ENCODE measurements at places on chromosomes 11 and 22.

- DNase-seq, result no peak
Observed at GRCh38 chr22:27314276-27314807, 487.2 kb downstream of the MN1 start.

- no peak for DNase-seq
Observed at GRCh38 chr11:41609511-41609910, 150.1 kb upstream of the LRRC4C start.

- no peak for DNase-seq
Observed at GRCh38 chr22:20762233-20762796, 11.6 kb upstream of the SERPIND1 start.

- peak; percentile 35 for DNase-seq
Observed at GRCh38 chr11:116694815-116695590, 77.8 kb downstream of the BUD13 start.

DNA sequence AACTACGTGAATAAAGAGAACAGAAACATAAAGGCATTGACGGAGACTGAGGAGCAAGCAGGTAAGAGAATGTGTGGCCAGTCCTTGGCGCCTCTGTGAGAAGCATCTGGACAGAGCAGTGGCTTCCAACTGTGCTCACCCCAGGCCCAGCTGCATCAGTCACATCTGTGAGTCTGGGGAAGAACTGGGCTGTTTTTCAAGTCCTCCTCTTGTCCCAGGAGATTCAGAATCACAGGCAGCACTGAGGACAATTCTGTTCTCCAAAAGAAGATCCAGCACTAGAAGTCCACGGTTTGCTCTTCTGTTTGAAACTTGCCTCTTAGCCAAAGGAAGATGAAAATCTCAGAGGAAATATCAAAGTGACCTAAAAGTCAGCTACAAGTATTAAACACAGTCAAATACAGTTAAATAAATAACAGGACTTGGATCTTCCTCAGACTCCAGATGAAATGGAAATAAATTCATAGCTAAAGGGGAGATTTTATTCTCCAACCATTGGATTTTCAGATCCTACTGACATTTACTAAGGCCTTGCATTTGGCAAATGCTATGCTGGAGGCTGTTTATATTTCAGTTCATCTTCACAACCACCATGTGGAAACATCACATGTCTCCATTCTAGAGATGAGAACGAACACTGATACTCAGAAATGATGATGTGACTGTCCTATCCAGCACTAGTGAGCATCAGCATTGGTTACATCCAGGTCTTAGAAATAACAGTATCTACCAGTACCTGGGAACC is 14.1 kb downstream of the FAM181B start:
- DNase-seq, result no peak

- DNase-seq, result no peak
Observed at GRCh38 chr11:106794058-106794457, 224.2 kb downstream of the GUCY1A2 start.

- peak; percentile 85 for DNase-seq
Observed at GRCh38 chr11:44094260-44094868, 1.1 kb upstream of the EXT2 start.

- no peak for DNase-seq
Observed at GRCh38 chr11:118074785-118075184, 2.1 kb upstream of the TMPRSS4 start.

- DNase-seq, result no peak
Observed at GRCh38 chr11:70498976-70499801, 100.9 kb downstream of the CTTN start.

DNA sequence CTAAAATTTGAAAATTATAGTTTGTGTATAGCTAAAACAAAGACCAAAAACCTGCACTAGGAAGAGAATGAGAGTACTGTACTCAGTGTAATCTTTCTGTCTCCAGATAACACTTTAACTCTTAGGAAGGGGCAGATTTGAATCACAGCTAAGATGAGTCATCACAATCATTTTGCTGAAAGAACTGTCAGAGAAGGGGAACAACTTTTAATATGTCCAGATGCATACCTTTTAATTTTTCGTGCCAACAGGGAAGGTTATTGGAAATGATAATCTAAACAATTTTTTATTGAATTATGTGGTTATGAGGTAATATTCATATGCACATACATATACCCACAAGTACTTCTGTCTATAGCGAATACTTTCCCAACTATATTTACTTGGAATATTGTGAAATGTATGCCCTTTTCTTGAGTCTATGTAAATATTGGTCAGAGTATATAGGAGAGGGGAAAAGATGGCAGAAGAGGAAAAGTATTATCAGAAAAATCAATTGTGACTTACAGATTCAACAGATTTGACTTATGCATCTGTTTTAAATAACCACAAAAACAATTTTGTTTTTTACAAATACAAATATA is 51.1 kb upstream of the MUC15 start:
- no peak for DNase-seq

DNA sequence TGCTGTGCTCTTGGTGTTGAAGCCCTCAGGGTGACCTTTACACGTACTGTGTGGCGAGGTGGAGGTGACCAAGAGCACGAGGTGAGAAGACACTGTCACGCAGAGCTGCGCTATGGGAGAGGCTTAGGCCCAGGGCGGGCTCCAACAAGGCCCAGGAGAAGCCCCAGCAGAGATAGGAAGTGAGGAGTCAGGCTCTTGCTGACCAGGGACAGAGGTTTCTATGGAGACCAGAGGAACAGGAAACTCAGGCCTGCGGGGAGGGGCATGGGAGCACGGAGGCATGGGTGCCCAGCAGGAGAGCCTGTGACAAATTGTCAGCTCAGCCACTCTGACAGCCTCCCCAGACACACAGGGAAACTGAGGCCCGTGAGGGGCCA is 15.8 kb downstream of the DGKZ start:
- DNase-seq, result no peak

DNA sequence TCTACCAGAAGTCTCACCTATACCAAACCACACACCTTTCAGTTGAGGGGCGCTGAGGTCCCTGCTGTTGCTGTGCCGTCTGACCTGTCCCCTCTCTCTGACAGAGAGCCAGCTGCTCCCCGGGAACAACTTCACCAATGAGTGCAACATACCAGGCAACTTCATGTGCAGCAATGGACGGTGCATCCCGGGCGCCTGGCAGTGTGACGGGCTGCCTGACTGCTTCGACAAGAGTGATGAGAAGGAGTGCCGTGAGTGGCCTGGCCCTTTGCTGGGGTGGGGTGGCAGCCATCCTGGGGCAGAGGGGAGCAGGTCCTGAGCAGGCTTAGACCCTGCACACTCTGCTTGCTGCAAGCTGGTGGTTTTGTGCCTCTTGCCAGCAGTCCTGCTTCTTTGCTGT is 92.1 kb downstream of the LDLRAD3 start:
- no peak for DNase-seq

- no peak for DNase-seq
Observed at GRCh38 chr11:75468534-75469340, 35.7 kb upstream of the KLHL35 start.

DNA sequence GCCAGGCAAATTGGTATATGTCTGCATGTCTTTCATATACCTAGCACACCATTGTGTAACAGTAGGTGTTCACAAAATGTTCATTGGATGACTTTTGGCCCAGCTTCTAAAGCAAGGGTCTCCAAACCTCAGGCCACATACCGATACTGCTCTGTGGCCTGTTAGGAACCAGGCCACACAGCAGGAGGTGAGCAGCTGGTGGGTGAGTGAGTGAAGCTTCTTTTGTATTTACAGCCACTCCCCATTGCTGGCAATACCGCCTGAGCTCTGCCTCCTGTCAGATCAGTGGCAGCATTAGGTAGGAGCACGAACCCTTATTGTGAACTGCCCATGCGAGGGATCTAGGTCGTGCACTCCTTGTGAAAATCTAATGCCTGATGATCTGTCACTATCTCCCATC is 836.6 kb downstream of the NTM start:
- no peak for DNase-seq

GRCh38 chr11:76609736-76610370 is 60.7 kb downstream of the LRRC32 start:
- peak; percentile 32 for DNase-seq

DNA sequence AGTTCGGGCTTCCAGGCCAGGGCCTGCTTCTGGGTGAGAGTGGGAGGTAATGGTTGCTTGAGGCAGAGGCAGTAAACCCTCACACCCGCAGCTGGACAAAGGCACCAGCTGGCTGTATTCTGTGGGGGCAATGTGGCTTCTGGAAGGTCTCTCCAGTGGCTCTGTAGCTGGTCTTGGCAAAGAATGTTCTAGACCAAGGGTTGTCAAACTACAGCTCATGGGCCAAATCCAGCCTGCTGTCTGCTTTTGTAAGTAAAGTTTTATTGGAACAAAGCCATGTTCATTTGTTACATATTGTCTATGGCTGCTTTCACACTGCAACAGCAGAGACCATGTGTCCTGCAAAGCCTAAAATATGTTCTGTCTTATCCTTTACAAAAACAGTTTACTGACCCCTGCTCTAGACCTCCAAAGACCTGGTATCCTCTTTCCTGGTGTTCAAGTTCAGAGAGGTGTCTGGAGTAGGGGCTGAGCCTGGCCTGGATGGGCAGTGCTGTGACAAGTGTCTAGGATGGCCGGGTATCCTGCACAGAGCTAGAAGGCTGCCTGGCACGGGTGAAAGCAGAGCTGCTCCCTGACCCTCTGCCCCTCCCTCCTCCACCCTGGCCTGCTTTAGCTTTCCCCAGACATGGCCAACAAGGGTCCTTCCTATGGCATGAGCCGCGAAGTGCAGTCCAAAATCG is 3.4 kb downstream of the TAGLN start:
- DNase-seq, result no peak

DNA sequence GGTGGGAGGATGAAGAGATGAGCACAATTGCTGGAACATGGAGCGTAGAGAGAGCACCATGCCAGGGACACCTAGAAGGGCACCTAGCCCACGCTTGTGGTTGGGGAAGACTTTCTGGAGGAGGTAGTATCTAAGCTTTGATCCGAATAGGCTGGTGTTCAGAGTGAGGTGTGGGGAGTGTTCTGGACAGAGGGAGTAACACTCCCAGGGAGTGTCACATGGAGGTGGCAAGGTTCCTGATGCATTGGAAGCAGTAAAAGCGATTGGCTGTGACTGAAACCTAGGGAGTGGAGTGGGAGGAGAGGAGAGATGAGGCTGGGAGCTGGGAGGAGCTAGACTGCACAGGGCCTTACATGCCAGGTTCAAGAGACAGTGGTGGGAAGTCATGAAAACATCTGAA is 188.0 kb upstream of the NCAM1 start:
- DNase-seq, result no peak

- no peak for DNase-seq
Observed at GRCh38 chr11:13415201-13415600, 47.8 kb downstream of the BTBD10 start.

- no peak for DNase-seq
Observed at GRCh38 chr11:84136926-84137325, 850.8 kb upstream of the CCDC90B start.

GRCh38 chr11:61886643-61887042 is 4.7 kb downstream of the FADS3 start:
- no peak for DNase-seq

DNA sequence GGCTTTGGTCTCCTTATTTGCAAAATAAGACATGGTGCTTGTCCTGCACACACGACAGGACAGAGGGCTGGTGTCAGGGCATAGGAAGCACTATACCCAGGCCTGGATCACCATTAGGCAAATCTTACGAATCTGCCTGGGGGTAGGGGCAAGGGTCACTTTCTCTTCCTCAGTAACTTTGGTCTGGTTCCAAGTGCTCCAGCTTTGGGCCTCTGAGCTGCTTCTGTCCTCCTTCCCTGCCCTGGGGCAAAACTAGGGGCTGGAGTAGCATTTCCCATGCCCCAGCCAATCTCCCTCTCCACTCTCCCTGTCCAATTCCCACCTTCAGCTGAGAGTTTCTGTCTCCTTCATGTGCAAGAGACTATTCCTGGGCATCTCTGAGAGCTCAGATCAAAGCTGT is 123.7 kb upstream of the NECTIN1 start:
- no peak for DNase-seq

GRCh38 chr11:90587896-90588295 is 365.0 kb upstream of the CHORDC1 start:
- no peak for DNase-seq

- DNase-seq, result no peak
Observed at GRCh38 chr11:108880510-108880909, 215.6 kb downstream of the DDX10 start.

DNA sequence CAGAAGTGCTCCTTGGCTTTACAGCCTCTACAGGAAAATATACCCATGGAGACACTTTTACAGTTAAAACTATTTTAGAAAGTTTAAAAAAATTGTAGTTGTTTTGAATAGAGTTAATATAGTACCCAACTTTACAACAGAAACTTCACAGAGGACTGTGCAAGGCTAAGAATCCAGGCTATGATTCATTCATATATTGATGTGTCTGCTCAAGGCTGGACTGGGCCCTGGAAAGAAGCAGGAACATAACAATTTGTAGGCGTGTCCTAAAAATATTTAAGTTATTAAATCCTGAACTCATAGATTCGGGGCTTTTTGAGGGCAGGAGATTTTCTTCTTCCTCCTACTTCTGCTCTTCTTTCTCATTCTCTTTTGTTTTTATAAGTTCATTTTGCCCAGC is 291.5 kb upstream of the CCDC179 start:
- no peak for DNase-seq

GRCh38 chr11:1998290-1998689 is 648 bp upstream of the H19 start:
- no peak for DNase-seq

- no peak for DNase-seq
Observed at GRCh38 chr11:93389737-93390136, 59.2 kb downstream of the DEUP1 start.
